ENCODE measurements at places on chromosomes 12 and 14.
A peak's percentile ranks its signal among the peaks of the same experiment; 100 is the strongest.

DNA sequence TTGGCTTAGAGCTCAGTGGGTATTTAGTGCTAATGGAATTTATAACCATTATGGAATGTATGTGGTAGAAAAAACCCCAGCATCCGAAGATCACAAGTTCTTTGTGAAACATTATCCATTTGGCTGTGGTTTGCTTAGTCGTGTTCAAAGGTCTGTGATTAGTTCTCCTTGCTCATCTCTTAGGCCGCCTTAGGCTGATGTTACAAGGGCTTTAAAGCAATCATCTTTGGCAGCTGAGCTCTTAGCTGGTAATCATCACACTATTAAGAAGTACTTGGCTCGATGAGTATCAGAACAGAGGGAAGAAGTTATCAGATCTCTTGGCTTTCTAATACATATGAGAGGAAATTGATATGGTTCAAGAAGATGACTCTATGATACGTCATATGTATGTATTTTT is 124.1 kb upstream of the E2F7 start:
- peak; percentile 29 for DNase-seq

DNA sequence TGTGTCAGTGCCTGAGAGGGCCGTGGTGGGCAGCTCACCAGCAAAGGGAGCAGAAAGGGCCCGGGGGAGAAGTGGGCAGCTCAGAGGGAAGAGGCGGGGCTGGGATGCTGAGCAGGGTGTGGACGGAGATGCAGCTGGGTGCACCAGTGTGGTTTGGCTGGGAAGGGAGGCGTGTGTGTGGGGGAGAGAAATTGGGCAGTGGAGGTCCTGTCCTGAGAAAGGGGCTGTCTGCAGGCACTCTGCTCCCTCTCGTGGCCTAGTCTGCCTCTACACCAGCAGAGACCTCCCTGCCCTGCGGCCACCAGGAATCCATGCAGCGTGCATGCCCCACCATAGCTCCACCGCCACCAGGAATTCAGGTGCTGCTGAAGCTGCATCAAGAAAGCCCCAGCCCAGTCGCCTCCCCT is 6.4 kb downstream of the TMEM121 start:
- no peak for DNase-seq

DNA sequence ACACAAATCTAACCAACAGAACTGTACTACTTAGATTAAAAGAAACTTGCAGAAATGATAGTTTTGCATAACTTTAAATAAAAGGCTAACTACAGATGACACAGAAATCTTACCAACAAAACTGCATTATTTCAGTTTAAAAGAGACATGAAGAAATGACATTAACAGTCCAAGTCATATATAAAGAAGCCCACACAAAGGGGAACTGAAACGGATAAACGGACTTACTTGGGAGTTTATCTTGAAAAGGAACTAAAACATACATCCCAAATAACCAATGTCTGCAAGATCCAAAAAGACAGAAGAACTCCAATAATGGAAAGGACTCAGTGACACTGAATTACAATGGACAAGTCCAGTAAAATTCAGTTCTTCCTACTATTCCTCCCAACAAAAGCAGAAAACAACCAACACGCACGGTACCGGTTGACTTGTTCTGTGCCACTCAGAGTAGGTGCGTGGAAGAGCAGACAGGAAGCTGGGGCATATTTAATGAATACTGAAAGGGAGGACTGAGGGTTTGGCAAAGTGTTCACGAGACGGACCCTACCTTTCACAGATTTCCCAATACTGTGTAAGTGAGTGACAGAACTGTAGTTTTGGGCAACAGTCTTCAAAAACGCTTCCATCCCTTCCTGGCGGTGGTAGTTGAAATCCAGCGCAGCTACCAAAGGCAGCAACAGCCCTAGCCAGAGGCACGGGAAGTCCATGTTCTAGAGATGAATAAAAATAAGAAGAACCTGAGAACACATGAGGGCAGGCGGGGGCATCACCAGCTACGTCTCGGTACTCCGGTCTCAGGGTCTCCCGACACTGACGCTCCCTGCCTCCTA is 627 bp downstream of the CPM start:
- DNase-seq, result no peak

- DNase-seq, result no peak
Observed at GRCh38 chr14:71451501-71451900, 480.7 kb upstream of the RGS6 start.

Measured in kidney epithelial cell (primary cell).